ENCODE measurements at places on chromosomes 16 and 17.

DNA sequence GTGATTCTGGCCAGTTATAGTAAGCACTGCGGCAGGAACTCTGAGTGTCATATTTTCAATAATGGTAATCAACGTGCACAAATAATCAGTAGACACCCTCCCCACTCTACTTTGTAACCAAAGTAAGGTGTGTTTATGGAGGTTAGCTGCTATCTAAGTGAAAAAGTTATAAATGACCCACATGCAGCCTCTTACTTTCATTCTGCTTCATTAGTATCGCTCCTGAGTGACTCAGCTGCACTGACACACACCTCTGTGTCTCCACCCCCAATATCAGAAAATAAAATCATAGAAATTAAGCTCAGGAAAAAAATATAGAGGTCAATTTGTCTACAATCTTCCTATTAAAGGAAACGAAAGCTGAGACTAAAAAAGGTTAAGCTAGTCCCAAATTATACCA lies 64.1 kb upstream of the TRAP1 start:
- DNase-seq = no peak

- no peak for DNase-seq
Measured at GRCh38 chr17:44850025-44850424, 2.3 kb downstream of the HIGD1B start.

DNA sequence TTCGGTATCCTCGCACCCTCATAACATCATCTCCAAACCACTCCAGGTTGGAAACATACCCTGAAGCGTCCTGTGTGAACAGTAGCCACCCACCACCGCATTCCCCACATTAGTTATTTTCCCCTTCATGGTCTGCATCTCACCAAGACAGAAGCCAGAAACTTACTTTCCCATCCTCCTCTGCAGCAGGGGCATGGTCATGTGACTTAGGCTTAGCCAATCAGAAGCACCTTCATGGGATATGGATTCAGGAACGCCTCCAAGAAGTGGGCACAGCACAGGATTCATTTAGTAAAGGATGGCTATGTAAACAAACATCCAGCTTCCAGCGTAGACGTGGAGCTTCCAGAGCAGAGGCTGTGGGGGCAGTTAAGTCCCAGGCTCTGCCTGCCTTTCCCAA lies 130.3 kb downstream of the AXIN2 start:
- no peak for DNase-seq

DNA sequence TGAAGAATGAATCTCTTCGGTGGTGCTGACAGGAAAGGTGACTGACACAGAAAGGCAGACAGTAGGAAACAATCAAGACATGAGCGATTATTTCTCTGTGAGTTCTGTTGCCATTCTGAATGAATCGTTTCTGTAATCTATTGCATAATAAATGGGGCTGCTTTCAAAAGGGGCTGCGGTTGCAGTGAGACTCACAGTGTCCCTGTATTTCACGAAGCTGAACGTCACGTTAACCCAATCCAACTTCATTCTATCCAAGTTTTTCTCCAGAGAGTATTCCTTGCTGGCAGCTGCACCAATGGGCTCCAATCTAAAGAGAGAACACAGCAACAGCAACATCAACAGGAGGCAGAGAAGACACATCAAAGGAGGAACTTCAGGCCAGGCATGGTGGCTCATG lies 75.4 kb downstream of the DNAH3 start:
- no peak for DNase-seq

GRCh38 chr16:70290949-70291519 lies 1.7 kb upstream of the AARS1 start:
- DNase-seq = no peak

DNA sequence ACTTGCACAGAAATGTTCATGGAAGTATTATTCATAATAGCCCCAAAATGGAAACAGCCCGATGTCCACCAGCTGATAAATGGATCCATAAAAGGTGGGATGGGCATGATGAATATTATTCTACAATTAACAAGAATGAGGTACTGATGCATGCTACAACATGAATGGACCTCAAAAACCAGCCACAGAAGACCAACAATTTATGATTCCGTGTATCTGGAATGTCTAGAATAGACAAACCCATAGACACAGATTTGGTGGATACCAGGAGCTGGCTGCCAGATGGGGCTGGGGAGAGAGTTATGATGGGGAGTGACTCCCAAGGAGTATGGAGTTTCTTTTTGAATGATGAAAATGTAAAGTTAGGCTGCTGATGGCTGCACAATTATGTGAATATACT lies 10.8 kb upstream of the NAGLU start:
- DNase-seq = peak; percentile 32

GRCh38 chr16:15671530-15672117 lies 21.6 kb downstream of the NDE1 start:
- no peak for DNase-seq

GRCh38 chr16:24217461-24217860 lies 38.7 kb upstream of the CACNG3 start:
- no peak for DNase-seq

DNA sequence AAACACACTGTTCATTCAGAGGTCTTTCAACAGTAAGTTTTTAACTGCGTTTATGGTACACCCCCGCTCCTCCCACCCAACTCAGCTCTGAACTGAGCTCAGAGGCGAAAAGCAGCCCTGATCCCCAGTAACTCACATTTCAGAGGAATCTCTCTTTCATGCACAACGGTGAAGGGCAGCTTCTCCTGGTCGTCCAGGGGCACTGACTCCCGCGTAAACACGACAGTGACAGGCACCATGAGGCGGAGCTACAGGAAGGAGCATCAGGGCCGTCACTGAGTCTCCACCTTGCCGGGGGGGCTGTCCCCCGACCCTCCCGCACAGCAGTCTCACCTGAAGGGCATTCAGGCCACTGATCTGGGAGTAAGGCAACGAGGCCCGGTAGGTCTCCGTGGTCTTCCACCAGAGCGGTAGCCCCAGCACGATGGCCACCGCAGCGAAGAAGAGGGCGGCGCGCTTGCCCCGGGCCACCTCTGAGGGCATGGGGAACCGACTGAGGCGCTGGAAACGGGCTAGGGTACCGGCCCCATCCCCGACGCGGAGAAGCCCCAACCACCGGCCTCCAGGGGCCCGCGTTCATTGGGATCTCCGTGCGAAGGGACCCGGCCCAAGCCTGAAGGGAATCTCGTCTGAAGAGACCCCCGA lies 486 bp downstream of the PIGS start:
- DNase-seq = no peak

- DNase-seq = no peak
Measured at GRCh38 chr16:10806698-10807097, 11.9 kb downstream of the TVP23A start.

- DNase-seq = peak; percentile 9
Measured at GRCh38 chr17:44970136-44970741, 2.1 kb upstream of the C1QL1 start.

DNA sequence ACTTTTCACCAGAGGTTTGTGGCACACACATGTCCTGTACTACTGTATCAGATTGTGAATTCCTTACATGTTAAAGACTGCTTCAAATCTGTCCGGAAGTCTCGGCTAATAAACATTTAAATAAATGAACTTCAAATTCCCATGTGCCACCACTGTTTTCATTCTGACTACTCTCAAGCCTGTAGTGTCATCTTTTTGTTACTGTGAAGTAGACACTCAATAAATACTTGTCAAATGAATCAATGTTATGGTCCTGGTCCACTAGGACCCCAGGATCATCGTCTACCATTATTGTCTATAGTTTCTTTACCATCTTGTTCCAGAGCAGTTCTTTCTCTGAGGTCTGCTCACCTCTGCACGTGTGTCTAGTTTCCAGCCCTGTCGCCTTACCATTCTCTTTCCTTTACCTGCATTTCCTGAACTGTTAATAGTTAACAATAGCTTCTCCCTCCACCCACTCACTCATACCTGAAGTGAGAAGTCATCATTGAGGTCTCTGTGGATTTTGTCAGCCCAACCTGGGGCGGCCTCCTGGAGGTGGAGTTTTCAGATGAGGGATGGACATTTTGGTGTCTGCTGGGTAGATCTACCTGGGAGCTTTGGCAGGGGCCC lies 333.0 kb downstream of the SEC14L1 start:
- no peak for DNase-seq

GRCh38 chr16:57618296-57619132 lies 9.9 kb upstream of the ADGRG1 start:
- no peak for DNase-seq

DNA sequence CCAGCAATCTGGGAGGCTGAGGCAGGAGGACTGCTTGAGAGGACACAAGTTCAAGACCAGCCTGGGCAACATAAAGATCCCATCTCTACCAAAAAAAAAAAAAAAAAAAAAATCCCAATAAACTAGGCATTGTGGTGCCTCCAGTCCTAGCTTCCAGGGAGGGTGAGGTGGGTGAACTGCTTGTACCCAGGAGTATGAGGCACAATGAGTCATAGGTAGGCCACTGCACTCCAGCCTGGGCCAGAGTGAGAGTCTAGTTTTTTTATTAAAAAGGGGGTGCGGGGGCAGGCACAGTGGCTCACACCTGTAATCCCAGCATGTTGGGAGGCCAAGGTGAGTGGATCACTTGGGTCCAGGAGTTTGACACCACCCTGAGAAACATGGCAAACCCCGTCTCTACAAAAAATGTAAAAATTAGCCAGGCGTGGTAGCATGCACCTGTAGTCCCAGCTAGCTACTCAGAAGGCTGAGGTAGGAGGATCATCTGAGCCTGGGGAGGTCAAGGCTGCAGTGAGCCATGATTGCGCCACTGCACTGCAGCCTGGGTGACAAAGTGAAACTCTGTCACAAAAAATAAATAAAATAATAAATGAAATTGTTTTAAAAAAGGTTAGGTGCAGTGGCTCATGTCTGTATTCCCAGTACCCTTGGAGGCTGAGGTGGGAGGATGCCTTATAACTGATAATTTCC lies 7.8 kb upstream of the CHST6 start:
- no peak for DNase-seq

GRCh38 chr17:36937001-36937958 lies at the start of gene LHX1:
TSS of gene LHX1 (plus strand) at chr17:36937475. CDS start at chr17:36938198, 723 bp downstream.
- no peak for DNase-seq

- no peak for DNase-seq
Measured at GRCh38 chr16:20612551-20613480, 36.6 kb upstream of the ACSM2B start.
